Osteoblast (primary cell): ENCODE measurements at places on chromosomes 2 and 18. TPM values are rescaled to one million over a fixed set of nuclear protein-coding genes. Genes with fewer than 3 reads are reported as not detected.

GRCh38 chr2:113158884-113159553 lies 14.8 kb upstream of the PSD4 start:
- DNase-seq, result no peak

- DNase-seq, result no peak
Observed at GRCh38 chr2:29881089-29881730, 40.2 kb downstream of the ALK start.

DNA sequence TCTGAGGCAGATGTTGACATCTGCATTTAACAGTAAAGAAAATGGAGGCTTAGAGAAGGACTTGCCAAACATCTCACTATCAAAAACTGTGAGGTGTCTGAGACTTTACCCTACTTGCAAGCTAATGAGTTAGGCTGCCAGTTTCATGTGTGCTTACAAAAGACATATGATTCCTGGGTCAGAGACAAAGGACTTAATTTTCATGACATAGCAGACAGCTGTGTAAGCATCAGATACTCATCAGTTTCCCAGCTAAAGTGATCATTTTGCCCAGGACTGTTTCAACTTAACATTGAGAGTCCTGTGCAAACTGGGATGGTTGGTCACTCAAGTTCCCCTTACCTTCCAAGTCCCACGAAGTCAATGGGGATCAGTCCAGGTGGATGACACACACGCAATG lies 18.9 kb upstream of the DAPL1 start:
- no peak for DNase-seq

LRATD1 gene
- total RNA-seq, result 5.8 and 10.0 TPM in 2 replicates

- no peak for DNase-seq
Observed at GRCh38 chr2:8376603-8377410, 305.0 kb upstream of the ID2 start.

CFAP210 gene
- total RNA-seq, result under 0.01 and 0.36 TPM in 2 replicates

DNA sequence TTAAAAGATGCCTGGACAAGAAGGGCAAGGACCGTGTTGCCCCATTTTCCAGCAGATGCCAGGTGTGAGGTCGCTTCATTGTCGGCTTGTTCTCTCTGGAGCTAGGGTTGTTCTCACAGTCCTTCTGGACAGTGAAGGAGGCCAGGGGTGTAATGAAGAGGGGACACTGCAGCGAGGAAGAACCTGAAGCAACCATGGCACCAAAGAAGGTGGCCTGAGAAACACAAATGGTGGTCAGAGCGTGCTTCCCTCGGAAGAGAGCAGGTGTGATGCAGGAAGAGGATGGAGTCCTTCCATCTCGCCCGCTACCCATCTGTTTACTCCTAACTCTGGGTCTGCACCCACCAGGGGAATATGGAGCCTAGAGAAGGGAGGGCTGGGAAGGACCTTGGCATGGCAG lies 50.3 kb upstream of the TWIST2 start:
- DNase-seq, result peak; percentile 72

- DNase-seq, result no peak
Observed at GRCh38 chr18:21678859-21679258, 25.7 kb downstream of the ABHD3 start.

DNA sequence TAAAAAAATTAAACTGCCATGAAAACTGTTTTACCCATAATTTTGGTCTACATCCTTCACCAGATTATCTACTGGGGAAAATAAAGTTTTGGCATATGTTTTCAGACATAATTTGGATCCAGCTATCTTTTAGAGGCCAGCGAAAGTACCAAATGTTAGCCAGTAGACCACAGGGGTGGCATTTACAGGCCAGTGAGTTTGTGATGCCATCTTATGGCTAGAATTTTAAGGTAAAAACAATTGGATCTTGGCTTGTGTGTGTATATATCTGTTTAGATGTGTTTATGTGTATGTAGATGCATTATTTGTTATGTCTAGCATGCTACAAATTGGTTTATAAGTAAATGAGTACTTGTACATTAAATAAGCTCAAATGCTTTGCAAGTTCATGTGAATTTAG lies 322.6 kb downstream of the ASXL3 start:
- DNase-seq, result no peak

GRCh38 chr18:421247-422155 lies 79.0 kb downstream of the COLEC12 start:
- peak; percentile 44 for DNase-seq

GRCh38 chr2:196453613-196454047 lies 185.9 kb upstream of the CCDC150 start:
- peak; percentile 37 for DNase-seq

PLCL1 gene
- total RNA-seq, result 3.2 and 4.0 TPM in 2 replicates

DNA sequence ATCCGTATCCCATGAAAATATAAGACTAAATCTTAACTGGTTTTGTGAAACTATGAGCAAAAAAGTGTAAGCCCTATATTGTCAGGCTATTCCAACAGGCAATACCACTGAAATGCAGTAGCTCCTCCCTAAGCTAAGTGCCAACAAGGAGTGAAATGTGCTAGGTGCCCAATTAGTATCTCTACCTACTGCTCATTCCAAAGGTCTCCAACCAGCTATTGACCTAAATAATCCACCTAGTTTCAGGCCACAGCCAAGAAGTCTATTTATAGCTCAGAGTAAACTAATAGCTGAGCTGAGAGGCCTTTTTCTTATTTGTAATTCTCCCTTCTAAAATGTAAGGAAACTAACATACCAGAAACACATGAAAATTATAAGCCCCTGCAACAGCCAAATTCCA lies 482.2 kb downstream of the DCC start:
- DNase-seq, result no peak

DNA sequence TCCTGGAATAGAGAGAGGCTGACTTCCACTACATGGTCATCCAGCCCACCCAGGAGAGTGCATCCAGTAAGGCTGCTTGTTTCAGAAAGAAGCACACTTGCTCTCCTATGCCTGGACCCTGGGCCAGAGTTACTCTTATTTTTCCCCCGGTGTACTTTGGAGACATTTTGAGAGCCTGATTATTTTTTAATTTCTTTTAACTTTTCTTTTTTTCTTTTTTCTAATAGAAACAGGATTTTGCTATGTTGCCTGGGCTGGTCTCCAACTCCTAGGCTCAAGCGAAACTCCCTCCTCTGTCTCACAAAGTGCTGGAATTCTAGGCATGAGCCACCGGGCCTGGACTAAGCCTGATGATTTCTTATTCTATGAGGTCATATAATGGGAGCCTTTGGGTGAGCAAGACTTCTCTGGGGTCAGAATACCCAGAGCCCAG lies 62.2 kb downstream of the RPL37A start:
- peak; percentile 92 for DNase-seq

- no peak for DNase-seq
Observed at GRCh38 chr2:212904646-212905045, 246.8 kb downstream of the IKZF2 start.

GRCh38 chr18:39058386-39059000 lies 1492.9 kb upstream of the CELF4 start:
- no peak for DNase-seq

ARHGAP28 gene
- total RNA-seq, result 23.9 and 24.2 TPM in 2 replicates

UGT1A4 gene
- not detected in 2 replicates for total RNA-seq

- DNase-seq, result no peak
Observed at GRCh38 chr2:137937246-137937645, 27.0 kb upstream of the HNMT start.

CDK15 gene
- 4.7 and 5.3 TPM in 2 replicates for total RNA-seq

DNA sequence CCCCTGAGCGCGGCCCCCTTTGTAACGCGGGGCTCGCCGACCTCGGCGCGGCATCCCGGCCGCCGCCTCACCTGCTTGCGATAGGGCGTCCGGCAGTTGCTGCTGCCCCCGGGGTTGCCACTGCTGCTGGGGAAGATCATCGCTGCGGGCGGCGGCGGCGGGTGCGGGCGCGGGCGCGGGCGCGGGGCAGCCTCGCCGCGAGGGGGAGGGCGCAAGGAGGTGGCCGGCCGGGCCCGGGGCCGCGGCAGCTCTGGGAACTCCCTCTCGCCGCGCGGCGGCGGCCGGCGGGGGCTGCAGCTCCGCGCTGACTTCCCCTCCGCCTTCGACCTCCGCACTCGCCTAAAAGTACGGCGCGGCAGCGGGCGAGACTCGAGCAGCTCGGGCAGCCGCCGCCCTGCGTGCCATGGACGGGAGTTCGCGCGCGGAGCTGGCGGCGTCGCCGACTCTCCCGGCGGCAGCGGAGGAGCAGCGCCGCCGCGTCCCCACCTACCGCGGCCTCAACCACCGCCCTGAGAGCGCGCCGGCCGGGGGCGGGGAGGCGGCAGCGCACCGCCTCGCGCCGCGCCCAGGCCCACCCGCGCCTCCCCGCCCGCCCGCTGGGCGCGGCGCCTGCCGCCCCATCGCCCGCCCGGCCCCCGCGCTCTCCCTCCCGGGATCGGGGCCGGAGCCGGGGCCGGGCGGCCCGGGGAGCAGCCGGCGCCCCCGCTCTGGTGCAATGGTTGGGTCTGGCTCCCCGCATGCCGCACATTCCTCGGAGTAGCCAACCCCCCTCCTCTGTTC lies 86.0 kb downstream of the RBMS1 start:
- peak; percentile 92 for DNase-seq

- DNase-seq, result no peak
Observed at GRCh38 chr2:56519806-56520205, 336.0 kb downstream of the CCDC85A start.

SEPTIN10 gene
- total RNA-seq, result 101 and 107 TPM in 2 replicates

GRCh38 chr2:88018909-88019308 lies 2.6 kb upstream of the RNU2-63P start:
- DNase-seq, result no peak

DNA sequence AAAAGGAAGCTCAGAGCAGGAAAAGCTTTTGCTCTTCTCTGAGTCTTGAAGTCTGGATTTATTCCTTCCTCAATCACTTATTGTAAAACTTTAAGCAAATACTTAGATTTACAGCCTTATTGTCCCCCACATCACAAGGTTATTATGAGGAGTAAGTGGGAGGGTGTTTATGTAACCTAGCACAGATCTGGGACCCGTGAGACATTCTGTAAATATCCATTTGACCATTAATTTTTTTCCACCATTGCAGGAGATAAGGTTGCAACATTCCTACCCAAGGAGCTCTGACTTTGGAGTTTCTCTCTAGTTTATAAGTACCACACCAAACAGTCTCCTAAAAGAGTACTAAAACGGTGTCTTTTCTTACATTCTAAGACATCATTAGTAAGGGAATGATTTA lies 52.1 kb upstream of the CTIF start:
- DNase-seq, result no peak

- DNase-seq, result peak; percentile 25
Observed at GRCh38 chr2:152718909-152719645, 657 bp downstream of the ARL6IP6 start.

- DNase-seq, result no peak
Observed at GRCh38 chr18:13218368-13218991, at the start of gene LDLRAD4. TSS of gene LDLRAD4 (plus strand) at chr18:13218760.

- DNase-seq, result no peak
Observed at GRCh38 chr18:61690418-61691138, 202.2 kb downstream of the RNF152 start.

- DNase-seq, result no peak
Observed at GRCh38 chr18:50636366-50637057, 76.6 kb downstream of the MAPK4 start.

GRCh38 chr2:226904592-226904991 lies 68.7 kb downstream of the RHBDD1 start:
- peak; percentile 2 for DNase-seq

DNA sequence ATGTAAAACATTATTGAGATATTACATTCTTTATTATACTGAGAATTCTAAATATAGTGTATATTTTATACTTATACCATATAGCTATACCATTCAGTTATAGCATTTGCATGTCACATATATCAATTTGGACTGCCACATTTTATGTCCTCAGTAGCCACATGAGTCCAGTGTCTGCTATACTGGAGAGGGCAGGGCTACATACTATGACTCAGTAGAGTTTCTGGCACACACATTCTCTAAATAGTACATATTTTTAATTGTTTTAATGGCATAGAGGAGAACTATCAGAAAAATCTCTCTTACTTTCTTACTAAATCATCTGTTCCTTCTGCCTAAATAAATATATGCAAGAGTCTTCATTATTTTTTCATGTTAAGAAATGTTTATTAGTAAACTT lies 55.4 kb upstream of the COL5A2 start:
- DNase-seq, result no peak

GRCh38 chr2:108370080-108370479 lies 7.7 kb upstream of the SULT1C4 start:
- DNase-seq, result no peak

GKN1 gene
- total RNA-seq, result 0.29 TPM in 1 of 2 replicates, not detected in the other

CTDSP1 gene
- 53.3 and 71.7 TPM in 2 replicates for total RNA-seq

DNA sequence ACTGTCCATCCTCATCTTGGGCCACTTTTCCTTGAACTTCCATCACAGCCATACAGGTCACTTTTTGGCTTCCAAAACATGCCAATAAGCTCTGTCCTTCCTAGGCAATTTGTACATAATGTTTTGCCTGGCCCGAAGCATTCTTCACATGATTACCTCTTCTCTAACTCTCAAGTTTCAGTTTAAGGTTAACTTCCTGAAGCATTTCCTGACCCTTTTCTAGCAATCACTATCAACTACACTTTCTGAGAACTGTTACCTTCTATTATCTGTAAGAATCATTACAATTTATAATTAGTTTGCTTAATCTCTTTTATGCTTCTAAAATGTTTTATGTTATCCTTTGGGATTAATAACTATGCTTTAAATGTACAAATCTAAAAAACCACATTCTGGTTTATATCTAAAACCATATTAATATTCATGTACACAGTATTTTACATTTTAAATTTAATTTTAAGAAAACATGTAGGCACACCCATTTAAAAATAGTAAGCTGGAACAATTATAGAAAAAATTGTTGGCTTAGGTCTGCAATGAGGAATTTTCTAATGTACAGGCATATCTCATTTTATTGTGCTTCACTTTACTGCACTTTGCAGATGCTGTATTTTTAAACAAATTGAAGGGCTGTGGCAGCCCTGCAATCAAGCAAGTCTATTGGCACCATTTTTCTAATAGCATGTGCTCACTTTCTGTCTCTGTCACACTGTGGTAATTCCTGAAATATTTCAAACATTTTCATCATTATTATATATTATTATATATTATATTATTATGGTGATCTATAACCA lies 76.4 kb downstream of the C2orf74 start:
- no peak for DNase-seq
